ENCODE measurements at places on chromosomes 3 and 15. TPM values are rescaled to one million over a fixed set of nuclear protein-coding genes. Genes with fewer than 3 reads are reported as not detected.

C15orf62 gene
- total RNA-seq = under 0.01 TPM

MAP1A gene
- 49.3 TPM for total RNA-seq

CD96 gene
- under 0.01 TPM for total RNA-seq

SAMD7 gene
- total RNA-seq = not detected

HYAL1 gene
- 1.2 TPM for total RNA-seq

PCOLCE2 gene
- total RNA-seq = 586 TPM

TCTA gene
- total RNA-seq = 30.1 TPM

IL5RA gene
- total RNA-seq = not detected

GOLGA8M gene
- total RNA-seq = 1.3 TPM

RAB6B gene
- 0.13 TPM for total RNA-seq

SCN5A gene
- 0.56 TPM for total RNA-seq

CLSTN2 gene
- 3.0 TPM for total RNA-seq

RAB5A gene
- total RNA-seq = 77.2 TPM

ZPLD1 gene
- total RNA-seq = 0.26 TPM

CLCN2 gene
- total RNA-seq = 3.4 TPM

ERICH6 gene
- 0.06 TPM for total RNA-seq

PTX3 gene
- total RNA-seq = 194 TPM

RARB gene
- 6.9 TPM for total RNA-seq

DTWD1 gene
- total RNA-seq = 38.8 TPM

GNB4 gene
- 57.2 TPM for total RNA-seq

CELSR3 gene
- 0.66 TPM for total RNA-seq

SPINT1 gene
- total RNA-seq = 0.26 TPM

KBTBD12 gene
- not detected for total RNA-seq

FBXW12 gene
- total RNA-seq = not detected

KIF23 gene
- total RNA-seq = 23.3 TPM

CCDC80 gene
- total RNA-seq = 378 TPM

RLBP1 gene
- not detected for total RNA-seq

CCNB2 gene
- total RNA-seq = 25.8 TPM

CPLX3 gene
- not detected for total RNA-seq

SLCO3A1 gene
- total RNA-seq = 5.6 TPM

LRRC3B gene
- not detected for total RNA-seq

PLA2G4E gene
- not detected for total RNA-seq

HDGFL3 gene
- total RNA-seq = 51.4 TPM

NCKIPSD gene
- total RNA-seq = 9.2 TPM

MAGI1 gene
- total RNA-seq = 10.6 TPM

FOXL2 gene
- not detected for total RNA-seq

MKRN3 gene
- not detected for total RNA-seq

Data from aortic smooth muscle cell (primary cell).